ENCODE measurements at places on chromosomes 12 and 14. TPM values are rescaled to one million over a fixed set of nuclear protein-coding genes. Genes with fewer than 3 reads are reported as not detected.

DNA sequence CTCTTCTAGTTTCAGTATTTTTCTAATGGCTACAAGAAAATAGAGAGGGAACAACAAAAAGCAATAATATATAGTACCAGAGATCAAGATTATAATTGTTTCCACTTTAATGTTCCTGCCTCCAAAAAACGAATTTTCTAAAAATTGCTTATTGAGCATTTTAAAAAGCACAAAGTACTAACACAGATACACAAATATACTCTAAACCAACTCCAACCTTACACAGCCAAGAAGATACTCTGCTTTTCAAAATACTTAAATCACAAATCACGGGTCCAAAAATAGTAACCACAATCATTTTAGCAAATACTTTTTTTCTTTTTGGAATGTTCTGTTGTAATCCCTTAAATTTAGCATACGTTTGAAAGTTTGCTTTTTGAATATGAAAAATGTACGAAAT is 2.0 kb downstream of the YAF2 start:
- DNase-seq = no peak
- H3K36me3 ChIP-seq = peaks cover 3% of the 10 kb centered on the region
- no peak overlapping the region for H3K4me3 ChIP-seq
- H3K4me1 ChIP-seq = peaks cover 19% of the 10 kb centered on the region
- H3K27me3 ChIP-seq = no peaks in the 10 kb centered on the region

DNA sequence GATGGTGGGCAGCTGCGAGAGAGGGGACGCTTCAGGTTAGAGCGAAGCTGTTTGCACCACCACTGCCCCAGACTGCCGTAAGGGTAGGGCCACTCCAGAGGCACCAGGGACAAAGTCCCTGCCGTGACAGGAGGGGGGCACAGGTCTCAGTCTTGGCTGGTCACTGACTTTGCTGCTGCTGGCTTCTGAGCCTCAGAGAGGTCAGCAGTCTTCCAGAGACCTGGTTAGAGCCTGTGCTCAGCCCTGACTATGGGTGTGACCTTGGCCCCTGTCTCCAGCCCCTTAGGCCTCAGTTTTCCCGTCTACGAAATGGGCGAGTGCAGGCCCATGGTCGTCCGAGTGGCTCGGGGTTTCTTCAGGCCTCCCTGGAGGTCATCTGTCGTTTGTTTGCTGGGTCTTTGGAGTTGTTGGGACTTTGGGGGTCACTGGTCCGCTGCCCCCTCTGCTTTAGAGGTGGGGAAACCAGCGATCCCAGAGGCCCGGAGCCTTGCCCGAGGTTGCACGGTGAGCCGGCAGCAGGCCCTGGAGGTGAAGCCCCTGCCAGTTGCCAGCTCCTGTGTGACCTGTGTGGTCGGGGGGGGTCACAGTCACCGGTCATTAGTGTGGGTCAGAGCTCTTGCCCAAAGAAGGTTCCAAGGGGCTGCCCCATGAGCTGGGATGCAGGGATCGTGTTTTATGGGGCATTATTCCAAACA is 15.3 kb downstream of the MEG3 start:
- no peak overlapping the region for H3K27ac ChIP-seq
- H3K27me3 ChIP-seq = no peaks in the 10 kb centered on the region
- peaks cover 11% of the 10 kb centered on the region for H3K4me1 ChIP-seq
- DNase-seq = no peak

DNA sequence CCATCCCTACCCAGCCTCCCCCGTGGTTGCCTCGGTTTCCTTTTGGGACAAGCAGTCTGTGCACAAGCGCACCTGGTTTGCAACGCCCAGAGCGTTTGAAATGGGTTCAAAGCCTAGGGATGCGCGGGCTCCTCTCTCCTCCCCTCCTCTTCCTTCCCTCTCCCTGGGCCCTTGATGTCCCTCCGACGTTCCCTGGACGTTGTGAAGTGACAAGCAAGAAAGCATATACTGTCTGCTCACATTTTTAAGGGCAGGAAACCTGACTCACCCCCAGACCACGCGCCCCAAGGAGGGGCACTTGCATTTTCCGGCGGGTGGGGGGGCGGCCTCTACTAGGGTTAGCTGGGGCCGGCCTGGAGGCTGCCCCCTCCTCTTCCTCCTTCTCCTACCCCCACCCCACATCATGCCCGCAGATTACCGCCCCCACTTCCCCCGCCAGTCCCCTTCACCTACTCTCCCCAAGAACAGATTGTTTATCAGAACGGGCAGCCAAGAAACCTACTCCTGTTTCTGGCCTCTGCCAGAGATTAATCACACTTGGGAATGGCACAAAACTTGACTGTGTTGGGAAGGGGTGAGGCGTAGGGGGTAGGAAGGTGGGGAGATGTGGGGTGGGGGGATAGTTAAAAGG is 9.5 kb upstream of the IRF2BPL start:
- H3K4me1 ChIP-seq = peaks cover 97% of the 10 kb centered on the region
- peak overlapping the region; percentile 98 for H3K27ac ChIP-seq
- peak overlapping the region; percentile 2 for H3K4me3 ChIP-seq
- no peak for DNase-seq
- H3K27me3 ChIP-seq = no peaks in the 10 kb centered on the region

The CRIP1 gene
- 95.0 TPM for total RNA-seq

DNA sequence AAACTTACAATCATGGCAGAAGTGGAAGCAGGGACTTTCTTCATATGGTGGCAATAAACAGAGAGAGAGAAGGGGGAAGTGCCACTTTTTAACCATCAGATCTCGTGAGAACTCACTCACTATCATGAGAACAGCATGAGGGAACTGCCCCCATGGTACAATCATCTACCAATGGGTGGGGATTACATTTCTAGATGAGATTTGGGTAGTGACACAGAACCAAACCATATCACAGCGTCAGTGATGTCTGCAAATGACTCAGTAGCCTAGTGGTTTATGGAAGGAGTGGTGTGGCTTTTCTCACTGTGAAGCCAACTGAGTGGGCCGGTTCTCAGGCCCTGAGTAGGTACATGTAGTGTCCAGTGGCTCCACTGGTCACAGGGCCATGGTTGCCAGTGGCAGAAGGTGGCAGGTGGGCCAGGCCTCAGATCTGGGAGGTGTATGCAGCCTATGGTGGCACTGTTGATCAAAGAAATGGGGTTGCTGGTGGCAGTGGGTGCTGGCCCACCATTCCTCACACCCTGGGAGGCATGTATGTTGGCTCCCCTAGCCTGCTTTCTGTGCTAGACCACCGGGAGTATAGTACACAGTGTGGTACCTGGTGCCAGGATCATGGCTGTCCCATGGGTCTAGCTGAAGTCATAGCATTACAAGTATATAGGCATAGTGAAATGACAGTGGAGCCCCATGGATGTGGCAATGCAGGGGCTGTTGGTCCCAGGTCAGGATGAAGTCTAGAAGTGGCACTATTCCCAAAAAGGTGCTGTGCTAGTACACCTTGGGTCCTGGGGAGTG is 191.9 kb downstream of the NUBPL start:
- H3K4me3 ChIP-seq = no peak overlapping the region
- no peaks in the 10 kb centered on the region for H3K27me3 ChIP-seq
- H3K36me3 ChIP-seq = no peaks in the 10 kb centered on the region

- peaks cover 15% of the 10 kb centered on the region for H3K4me1 ChIP-seq
- H3K27me3 ChIP-seq = no peaks in the 10 kb centered on the region
- no peak overlapping the region for H3K27ac ChIP-seq
- peaks cover 45% of the 10 kb centered on the region for H3K36me3 ChIP-seq
- no peak for DNase-seq
- H3K4me3 ChIP-seq = no peak overlapping the region
Measured at GRCh38 chr12:64752032-64752431, 7.2 kb downstream of the GNS start.

The VASH1 gene
- 4.9 TPM for total RNA-seq

GRCh38 chr14:41201696-41202095 is 405.0 kb upstream of the LRFN5 start:
- H3K4me1 ChIP-seq = no peaks in the 10 kb centered on the region
- H3K27ac ChIP-seq = no peak overlapping the region
- no peak for DNase-seq
- H3K27me3 ChIP-seq = no peaks in the 10 kb centered on the region

- no peak overlapping the region for H3K4me3 ChIP-seq
- no peaks in the 10 kb centered on the region for H3K27me3 ChIP-seq
- DNase-seq = no peak
- no peaks in the 10 kb centered on the region for H3K4me1 ChIP-seq
Measured at GRCh38 chr12:125999628-126000027, 934.4 kb downstream of the AACS start.

The LMNTD1 gene
- not detected for total RNA-seq

- H3K27me3 ChIP-seq = no peaks in the 10 kb centered on the region
- DNase-seq = no peak
- peaks cover 16% of the 10 kb centered on the region for H3K4me1 ChIP-seq
- peak overlapping the region; percentile 23 for H3K27ac ChIP-seq
Measured at GRCh38 chr12:49524660-49525324, 14.0 kb upstream of the KCNH3 start.

DNA sequence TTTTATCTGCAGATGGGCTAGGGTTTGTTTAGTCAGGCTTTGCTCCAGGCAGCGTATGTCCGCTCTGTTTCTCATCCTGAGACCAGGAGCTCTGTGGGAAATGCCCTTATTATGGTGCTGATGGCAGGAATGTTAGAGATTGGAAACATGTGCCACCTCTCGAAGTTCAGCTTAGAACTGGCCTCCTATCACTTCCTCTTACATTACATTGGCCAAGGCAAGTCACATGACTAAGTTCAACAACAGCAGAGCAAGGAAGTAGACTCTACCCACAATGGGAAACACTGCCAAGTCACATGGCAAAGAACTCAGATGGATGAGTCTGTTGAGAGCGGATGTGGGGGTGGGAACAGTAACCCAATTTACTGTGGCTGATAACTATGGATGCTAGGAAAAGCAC is 161.9 kb upstream of the WSCD2 start:
- DNase-seq = no peak
- H3K27me3 ChIP-seq = peaks cover 16% of the 10 kb centered on the region

- peaks cover 50% of the 10 kb centered on the region for H3K36me3 ChIP-seq
- no peak for DNase-seq
- H3K4me3 ChIP-seq = no peak overlapping the region
- H3K27ac ChIP-seq = no peak overlapping the region
- no peaks in the 10 kb centered on the region for H3K4me1 ChIP-seq
- H3K27me3 ChIP-seq = no peaks in the 10 kb centered on the region
Measured at GRCh38 chr14:89160437-89160836, 256.6 kb downstream of the FOXN3 start.

DNA sequence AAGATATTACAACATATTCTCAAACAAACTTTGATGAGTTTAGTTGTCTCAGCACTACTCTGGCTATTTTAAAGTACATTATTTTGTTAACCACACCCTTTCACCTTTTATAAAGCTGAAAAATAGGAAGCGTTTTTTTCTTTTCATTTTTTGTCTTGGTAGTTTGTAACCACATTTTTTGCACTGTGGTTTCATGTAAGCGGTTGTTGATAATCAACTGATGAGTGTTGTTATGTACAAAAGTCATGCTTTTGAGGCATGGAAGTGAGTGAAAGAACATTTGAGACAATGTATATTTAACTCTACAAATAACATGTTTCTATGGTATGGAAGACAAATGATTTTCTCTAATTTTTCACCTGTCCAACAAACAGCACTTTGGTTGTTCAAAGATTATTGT is 52.1 kb upstream of the ATP2B1 start:
- no peaks in the 10 kb centered on the region for H3K4me1 ChIP-seq
- no peaks in the 10 kb centered on the region for H3K36me3 ChIP-seq
- peak; percentile 16 for DNase-seq
- no peak overlapping the region for H3K4me3 ChIP-seq
- no peaks in the 10 kb centered on the region for H3K27me3 ChIP-seq

GRCh38 chr14:79549515-79549914 is 661.8 kb downstream of the DIO2 start:
- no peak overlapping the region for H3K4me3 ChIP-seq
- H3K4me1 ChIP-seq = no peaks in the 10 kb centered on the region
- H3K27me3 ChIP-seq = no peaks in the 10 kb centered on the region
- no peak for DNase-seq

- H3K27me3 ChIP-seq = peaks cover 33% of the 10 kb centered on the region
- H3K36me3 ChIP-seq = no peaks in the 10 kb centered on the region
- no peak overlapping the region for H3K4me3 ChIP-seq
- peak; percentile 18 for DNase-seq
- H3K4me1 ChIP-seq = no peaks in the 10 kb centered on the region
Measured at GRCh38 chr12:131473741-131474709, 236.9 kb upstream of the SFSWAP start.

The EXOC3L4 gene
- total RNA-seq = 1.3 TPM

The RPL41 gene
- total RNA-seq = 1,919 TPM

DNA sequence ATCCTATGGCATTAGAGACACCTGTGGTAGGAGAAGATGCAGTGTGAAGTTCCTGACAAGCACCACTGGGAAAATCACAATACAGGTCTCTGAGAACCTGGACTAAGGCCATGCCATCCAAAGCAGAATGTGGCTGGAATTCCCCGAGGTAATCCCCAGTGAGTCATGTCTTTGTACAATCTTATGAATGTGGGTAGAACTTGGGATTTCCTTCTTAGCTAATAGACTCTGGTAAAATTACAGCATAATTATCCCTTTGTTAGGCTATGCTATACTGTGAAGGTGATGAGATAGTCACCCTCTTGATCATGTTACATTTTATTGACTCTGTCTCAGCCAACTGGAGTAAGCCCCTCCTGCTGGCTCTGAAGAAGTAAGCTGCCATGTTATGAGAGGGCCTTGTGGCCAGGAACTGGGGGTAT is 224.3 kb upstream of the DCN start:
- no peaks in the 10 kb centered on the region for H3K27me3 ChIP-seq
- DNase-seq = no peak
- H3K4me3 ChIP-seq = no peak overlapping the region
- no peak overlapping the region for H3K27ac ChIP-seq

DNA sequence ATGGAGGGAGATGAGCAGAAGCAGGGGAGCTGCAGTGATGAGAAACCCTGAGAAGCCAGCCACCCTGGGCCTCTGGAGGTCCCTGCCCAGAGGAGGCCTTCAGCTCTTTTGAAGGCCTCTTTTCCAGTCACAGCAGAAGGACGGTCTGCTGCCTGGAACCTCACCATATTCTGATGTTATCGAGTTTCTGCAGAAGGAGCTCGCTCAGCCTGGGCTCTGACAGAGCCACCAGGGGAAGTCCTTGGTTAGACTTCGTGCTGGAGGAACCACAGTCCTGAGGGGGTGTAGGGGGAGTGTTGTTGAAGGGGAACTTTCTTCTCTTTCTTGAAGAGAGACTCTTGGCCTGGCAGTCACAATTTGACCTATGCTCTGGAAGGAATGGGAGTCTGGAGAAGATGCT is 25.1 kb upstream of the BATF start:
- no peaks in the 10 kb centered on the region for H3K36me3 ChIP-seq
- DNase-seq = no peak
- H3K4me1 ChIP-seq = no peaks in the 10 kb centered on the region
- no peak overlapping the region for H3K27ac ChIP-seq

- no peaks in the 10 kb centered on the region for H3K36me3 ChIP-seq
- no peaks in the 10 kb centered on the region for H3K27me3 ChIP-seq
- peak overlapping the region; percentile 89 for H3K27ac ChIP-seq
- DNase-seq = no peak
Measured at GRCh38 chr14:104678901-104679705, 10.3 kb upstream of the INF2 start.

All from stomach (tissue), 19 donors.